ENCODE measurements at places on chromosomes 1 and 21. TPM values are rescaled to one million over a fixed set of nuclear protein-coding genes. Genes with fewer than 3 reads are reported as not detected.

The TEDDM1 gene
- total RNA-seq, result not detected

- DNase-seq, result no peak
Observed at GRCh38 chr1:27218736-27219135, 15.7 kb upstream of the WDTC1 start.

DNA sequence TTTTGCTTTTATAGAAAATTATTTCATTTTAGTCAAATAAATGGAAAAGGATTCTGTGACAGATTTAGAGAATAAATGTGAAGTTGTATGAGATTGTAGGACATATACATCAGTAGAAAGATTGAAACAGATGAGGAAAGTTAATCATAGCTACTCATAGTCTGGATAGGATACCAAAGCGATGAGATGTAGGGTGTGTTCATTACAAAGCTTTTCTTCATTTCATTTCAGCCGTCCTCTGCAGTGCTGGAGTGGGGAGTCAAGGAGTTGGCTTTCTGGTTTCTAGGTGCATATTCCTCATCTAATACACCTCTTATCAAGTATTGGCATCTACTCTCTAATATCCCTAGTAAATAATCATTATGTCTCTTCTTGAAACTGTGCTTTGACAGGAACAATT lies 149.5 kb upstream of the NEGR1 start:
- DNase-seq, result no peak

GRCh38 chr1:206895837-206896242 lies 1.4 kb upstream of the IL24 start:
- DNase-seq, result no peak

- DNase-seq, result no peak
Observed at GRCh38 chr1:9592510-9593075, 3.9 kb downstream of the TMEM201 start.

The OR2L8 gene
- total RNA-seq, result not detected

- DNase-seq, result no peak
Observed at GRCh38 chr1:10082785-10083479, 50.2 kb downstream of the UBE4B start.

DNA sequence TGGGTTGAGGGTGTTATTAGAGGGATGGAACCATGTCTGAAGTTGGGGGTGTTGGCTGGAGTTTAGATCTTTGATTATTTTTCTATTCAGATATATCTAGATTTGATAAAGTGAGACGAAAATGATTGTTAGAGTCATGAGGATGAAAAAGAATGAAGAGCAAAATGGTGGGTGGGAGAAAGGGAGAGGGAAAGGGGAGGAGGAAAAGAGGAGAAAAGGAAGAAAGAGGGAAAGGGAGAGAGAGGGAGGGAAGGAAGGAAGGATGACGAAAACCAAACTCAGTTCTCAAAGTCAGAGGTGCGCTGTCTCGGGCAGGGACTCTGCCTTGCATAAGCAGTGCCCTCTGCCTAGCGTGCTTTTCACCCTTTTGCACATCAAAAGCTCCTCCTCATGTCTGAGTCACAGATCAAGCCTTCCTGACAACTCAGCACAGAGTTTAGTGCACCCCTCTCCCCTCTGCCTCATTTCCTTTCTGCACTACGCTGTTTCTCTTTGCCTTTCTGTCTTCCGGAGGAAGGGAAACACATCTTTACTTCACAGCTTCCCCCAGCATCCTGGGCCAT lies 225.8 kb upstream of the PROX1 start:
- no peak for DNase-seq

The MRPS15 gene
- total RNA-seq, result 114 TPM

- no peak for DNase-seq
Observed at GRCh38 chr1:64675718-64676345, 69.0 kb upstream of the RAVER2 start.

The SRRM1 gene
- total RNA-seq, result 58.8 TPM

GRCh38 chr1:88035578-88035977 lies 648.5 kb upstream of the PKN2 start:
- DNase-seq, result peak; percentile 58

GRCh38 chr1:40712405-40712944 lies 21.0 kb downstream of the NFYC start:
- DNase-seq, result no peak

DNA sequence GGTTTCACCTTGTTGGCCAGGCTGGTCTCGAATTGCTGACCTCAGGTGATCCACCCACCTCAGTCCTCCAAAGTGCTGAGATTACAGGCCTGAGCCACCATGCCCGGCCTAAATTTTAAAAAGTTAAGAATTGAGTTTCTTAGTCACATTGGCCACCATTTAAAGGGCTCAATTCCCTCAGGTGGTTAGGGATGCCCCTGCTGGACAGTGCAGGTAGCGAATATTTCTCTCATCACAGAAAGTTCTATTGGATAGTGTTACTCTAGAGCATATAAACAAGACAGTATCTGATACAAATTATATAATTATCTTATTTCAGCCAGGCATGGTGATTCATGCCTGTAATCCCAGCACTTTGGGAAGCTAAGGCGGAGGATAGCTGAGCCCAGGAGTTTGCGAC lies 320.2 kb downstream of the ZP4 start:
- no peak for DNase-seq

The FALEC gene
- total RNA-seq, result not detected

GRCh38 chr1:54798206-54798605 lies 2.9 kb downstream of the TTC22 start:
- DNase-seq, result no peak

DNA sequence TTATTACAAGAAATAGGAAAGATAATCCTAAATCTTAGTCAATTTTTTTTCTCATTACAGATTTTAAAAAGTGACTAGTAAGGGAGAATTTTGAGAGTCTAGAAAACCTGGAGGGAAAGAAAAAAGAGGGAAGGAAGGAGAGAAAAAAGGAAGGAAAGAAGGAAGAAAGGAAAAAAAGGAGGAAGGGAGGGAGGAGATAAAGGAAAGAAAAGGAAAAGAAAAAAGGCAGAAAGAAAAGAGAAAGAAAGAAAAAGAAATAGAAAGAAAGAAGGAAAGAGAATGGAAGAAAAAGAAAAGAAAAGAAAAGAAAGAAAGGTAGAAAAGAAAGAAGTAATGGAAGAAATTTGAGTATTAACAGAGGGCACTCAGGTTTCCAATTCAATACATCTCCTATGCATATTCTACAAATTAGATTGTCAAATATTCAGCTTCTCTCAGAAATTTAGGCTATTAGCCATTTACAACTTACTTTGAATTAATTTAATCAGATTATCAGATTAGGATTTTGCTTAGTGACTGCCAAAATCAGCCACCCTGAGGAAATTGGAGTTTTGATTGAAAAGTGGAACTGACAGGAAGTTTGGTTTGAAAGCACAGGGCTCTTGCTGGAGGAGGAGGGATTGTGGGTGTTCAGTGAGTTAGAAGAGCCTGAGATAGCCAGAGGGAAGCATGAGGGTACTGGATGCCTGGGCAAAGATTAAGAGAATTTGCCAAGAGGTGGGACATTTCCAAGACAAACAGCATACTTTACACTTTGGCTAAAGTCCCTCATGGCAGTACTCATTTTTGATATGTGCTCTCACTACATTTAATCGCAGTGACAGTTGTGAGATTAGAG lies 677.8 kb downstream of the USP25 start:
- no peak for DNase-seq

DNA sequence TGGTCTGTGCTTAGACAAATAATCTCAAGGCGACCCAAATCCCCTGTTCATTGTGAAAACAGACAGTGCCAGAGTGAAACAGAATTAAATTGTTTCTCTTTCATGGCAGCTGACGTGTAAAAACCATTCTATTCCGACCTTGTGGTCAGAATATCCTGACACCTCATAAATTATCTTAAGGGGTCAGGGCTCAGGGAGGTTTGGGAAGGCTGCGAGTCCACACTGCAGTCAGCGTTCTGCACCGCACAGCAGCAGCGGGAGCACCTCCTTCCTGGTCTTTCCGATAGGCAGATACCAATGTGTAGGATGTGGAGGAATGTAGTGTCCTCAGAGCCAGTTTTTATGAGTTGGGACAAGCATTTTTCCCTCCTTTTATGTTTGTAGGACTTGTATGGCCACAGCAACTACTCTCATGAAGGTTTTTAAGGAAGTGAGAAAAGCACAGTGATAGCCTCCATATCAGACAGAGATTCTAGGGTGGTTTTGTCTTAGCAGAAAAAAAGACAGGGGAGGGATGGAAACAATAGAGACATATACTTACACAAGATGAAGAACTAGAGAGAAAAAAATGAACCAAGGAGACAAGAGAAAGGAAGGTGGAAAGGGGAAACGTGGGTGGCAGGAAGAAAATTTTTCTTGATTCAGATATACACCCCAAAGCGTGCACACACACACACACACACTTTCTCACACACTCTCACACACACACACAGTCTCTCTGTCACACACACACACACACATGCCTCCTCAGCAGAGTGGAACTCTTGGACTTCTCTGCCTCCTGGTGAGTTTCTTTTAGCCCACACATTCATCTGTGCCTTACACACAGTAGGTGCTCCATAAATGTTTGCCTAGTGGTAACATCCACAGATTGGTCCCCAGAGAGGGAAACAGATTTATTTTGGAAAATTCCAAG lies 68.6 kb downstream of the NTMT2 start:
- no peak for DNase-seq

The TAF5L gene
- total RNA-seq, result 10.8 TPM

DNA sequence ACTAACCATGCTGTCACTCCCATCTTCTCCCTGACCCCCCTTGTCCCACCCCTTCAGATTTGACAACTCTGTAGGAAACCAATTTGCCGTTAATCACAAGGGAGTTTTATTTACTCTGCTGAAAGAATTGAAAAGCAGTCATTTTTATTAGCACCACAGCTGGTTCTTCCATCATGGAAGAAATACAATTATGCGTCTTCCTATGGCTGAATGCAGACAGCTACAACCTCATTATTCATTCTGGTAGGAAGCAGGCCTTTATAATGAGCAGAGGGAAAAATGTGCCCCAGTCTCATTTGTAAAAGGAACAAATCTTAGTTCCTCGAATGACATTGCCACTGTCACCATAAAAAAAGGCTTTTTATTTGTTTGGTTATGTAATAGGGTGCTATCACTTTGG lies 35.2 kb downstream of the JUN start:
- DNase-seq, result no peak

Data from Right ventricle myocardium inferior (tissue), 1 donor.